ENCODE measurements at places on chromosomes 13 and 19.
A peak's percentile ranks its signal among the peaks of the same experiment; 100 is the strongest.

GRCh38 chr19:48874303-48875135 is 2.3 kb downstream of the PPP1R15A start:
- H3K27me3 ChIP-seq = no peaks in the 10 kb centered on the region
- H3K4me3 ChIP-seq = peak overlapping the region; percentile 95
- H3K36me3 ChIP-seq = peaks cover 27% of the 10 kb centered on the region
- H3K4me1 ChIP-seq = peaks cover 56% of the 10 kb centered on the region

- H3K27me3 ChIP-seq = no peaks in the 10 kb centered on the region
- peak overlapping the region; percentile 98 for H3K4me3 ChIP-seq
- no peak for DNase-seq
- H3K4me1 ChIP-seq = peaks cover 55% of the 10 kb centered on the region
- H3K36me3 ChIP-seq = no peaks in the 10 kb centered on the region
- H3K27ac ChIP-seq = peak overlapping the region; percentile 99
These were observed 1.7 kb downstream of the PPP1R37 start for GRCh38 chr19:45094707-45095106.

- no peak overlapping the region for H3K27ac ChIP-seq
- no peaks in the 10 kb centered on the region for H3K36me3 ChIP-seq
- no peak overlapping the region for H3K4me3 ChIP-seq
- no peaks in the 10 kb centered on the region for H3K4me1 ChIP-seq
These were observed 360.6 kb downstream of the HS6ST3 start for GRCh38 chr13:96450326-96451020.

- no peak for DNase-seq
- H3K4me3 ChIP-seq = no peak overlapping the region
- no peaks in the 10 kb centered on the region for H3K27me3 ChIP-seq
- H3K4me1 ChIP-seq = peaks cover 2% of the 10 kb centered on the region
- H3K27ac ChIP-seq = no peak overlapping the region
These were observed 9.3 kb upstream of the PSPC1 start for GRCh38 chr13:19791953-19792537.

DNA sequence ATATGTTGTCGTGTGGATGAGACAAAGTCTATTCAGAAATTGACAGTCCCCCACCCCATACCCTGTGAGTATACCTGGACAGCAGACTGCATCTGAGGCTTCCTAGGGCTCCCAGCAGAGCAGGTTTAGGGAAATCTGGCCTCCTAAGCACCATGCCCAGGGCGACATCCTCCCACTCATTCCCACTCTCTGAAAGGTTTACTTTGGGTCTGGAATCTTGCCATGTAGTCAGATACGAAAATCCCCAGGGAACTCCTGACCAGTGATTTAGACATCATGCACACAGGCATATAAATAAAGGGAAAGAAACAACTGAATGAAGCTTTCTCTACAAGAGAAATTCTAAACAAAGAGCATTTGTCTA is 717 bp upstream of the NALCN start:
- H3K4me1 ChIP-seq = peaks cover 2% of the 10 kb centered on the region
- peaks cover 50% of the 10 kb centered on the region for H3K27me3 ChIP-seq
- no peak for DNase-seq
- H3K4me3 ChIP-seq = peak overlapping the region; percentile 80

DNA sequence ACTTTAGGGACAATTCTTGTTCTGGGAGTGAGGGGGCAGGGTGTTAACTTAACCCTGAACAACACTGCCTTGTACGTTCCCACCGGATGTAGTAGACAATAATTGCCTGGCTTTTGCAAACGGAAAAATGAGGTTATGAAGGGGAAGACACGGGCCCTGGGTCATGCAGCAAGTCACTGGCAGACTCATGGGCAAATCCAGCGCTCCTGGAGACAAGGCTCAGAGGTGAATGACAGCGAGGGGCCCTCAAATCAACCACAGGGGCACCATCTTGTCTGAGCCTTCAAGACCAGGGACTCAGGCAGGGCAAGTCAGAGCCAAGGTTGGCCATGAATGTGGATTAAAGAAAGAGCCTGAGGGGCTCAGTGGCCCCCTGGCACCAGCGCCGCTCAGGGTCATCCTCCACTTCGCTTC is 2.8 kb downstream of the RASA3 start:
- H3K27me3 ChIP-seq = no peaks in the 10 kb centered on the region
- H3K4me1 ChIP-seq = peaks cover 63% of the 10 kb centered on the region
- H3K27ac ChIP-seq = peak overlapping the region; percentile 99

DNA sequence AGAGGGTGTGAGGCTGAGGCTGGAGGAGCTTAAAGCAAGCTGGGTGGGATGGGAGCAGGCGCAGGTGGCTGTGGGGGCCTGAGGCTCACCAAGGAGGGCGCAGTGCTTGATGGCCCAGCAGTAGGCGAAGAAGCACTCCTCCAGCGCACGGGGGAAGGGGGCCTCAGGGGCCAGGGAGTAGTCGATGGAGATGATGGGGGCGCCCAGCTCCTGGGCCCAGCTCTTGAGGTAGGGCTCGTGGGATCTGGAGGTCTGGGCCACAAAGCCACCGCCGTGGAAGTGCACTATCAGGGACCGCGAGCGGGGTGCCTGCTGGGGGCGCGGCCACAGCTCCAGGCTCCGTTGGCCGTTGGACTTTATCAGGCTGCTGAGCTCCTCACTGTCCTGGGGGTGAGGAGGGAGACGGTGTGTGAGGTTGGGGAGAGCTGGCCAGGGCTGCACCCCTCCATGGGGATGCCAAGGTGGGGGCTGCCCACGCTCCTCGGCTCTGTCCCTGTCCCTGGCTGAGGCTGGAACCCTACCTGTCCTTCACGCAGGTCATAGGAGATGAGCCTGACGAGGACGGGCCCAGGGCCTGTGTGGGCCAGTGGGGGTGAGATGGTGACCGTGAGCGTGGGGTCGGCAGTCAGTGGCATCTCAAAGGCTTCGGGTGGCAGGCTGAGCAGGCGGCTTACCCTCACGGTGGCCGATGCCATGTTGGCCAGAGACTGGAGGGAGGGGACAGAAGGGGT is 17.2 kb upstream of the CNFN start:
- H3K27ac ChIP-seq = no peak overlapping the region
- H3K36me3 ChIP-seq = no peaks in the 10 kb centered on the region
- no peaks in the 10 kb centered on the region for H3K27me3 ChIP-seq
- no peak for DNase-seq
- H3K4me1 ChIP-seq = peaks cover 14% of the 10 kb centered on the region
